Prostate gland (tissue), 2 donors: ENCODE measurements at places on chromosomes 5 and 9.

GRCh38 chr9:134224127-134224526 is 59.8 kb upstream of the RNU6ATAC start:
- H3K4me1 ChIP-seq: peaks cover 6% of the 10 kb centered on the region
- H3K27ac ChIP-seq: no peak overlapping the region
- DNase-seq: no peak
- no peak overlapping the region for H3K4me3 ChIP-seq

GRCh38 chr5:84218546-84218945 is 166.1 kb downstream of the EDIL3 start:
- H3K36me3 ChIP-seq: no peaks in the 10 kb centered on the region
- H3K4me3 ChIP-seq: no peak overlapping the region
- H3K27me3 ChIP-seq: no peaks in the 10 kb centered on the region
- no peak overlapping the region for H3K27ac ChIP-seq
- no peak for DNase-seq

GRCh38 chr5:176677209-176677939 is 30.1 kb downstream of the TSPAN17 start:
- no peaks in the 10 kb centered on the region for H3K4me1 ChIP-seq
- no peaks in the 10 kb centered on the region for H3K36me3 ChIP-seq
- H3K27me3 ChIP-seq: peaks cover 14% of the 10 kb centered on the region
- H3K27ac ChIP-seq: no peak overlapping the region

DNA sequence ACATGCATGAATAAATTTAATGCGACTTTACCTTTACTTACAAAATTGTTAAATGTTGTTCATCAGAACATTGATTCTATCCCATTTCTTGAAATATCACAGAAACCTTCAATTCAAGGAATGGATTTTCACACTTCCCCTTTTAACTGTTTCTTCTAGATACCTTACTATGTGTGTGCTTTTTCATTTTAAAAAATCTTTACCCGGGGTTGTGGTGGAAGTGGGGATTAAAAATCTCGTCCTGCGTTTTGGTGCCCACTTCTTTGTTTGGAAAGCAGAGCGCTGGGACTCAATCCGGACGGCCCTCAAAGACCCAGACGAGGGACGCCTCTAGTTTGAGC is 5.8 kb upstream of the MEF2C start:
- peak overlapping the region; percentile 73 for H3K27ac ChIP-seq
- H3K36me3 ChIP-seq: no peaks in the 10 kb centered on the region
- no peaks in the 10 kb centered on the region for H3K4me1 ChIP-seq
- DNase-seq: no peak

DNA sequence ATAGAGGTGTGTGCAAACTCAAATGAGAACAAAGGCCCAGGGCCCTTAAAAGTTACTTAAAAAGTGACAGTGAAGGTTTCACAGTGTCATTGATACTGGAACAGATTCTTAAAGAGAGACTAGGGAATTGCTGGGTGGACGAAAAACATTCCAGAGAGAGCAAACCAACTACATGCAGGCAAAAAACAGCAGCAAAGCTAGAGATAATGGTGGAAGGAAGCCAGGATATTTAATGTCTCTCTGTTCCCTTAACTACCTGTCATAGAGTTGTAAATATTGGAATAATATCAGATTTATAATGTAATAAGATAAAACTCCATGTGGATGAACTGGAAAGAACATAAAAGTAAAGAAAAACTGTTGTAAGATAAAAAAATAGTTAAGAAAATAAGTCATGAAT is 508.6 kb downstream of the TAF11L14 start:
- H3K27me3 ChIP-seq: no peaks in the 10 kb centered on the region
- H3K4me3 ChIP-seq: no peak overlapping the region
- H3K36me3 ChIP-seq: no peaks in the 10 kb centered on the region
- no peak for DNase-seq

GRCh38 chr9:91245431-91246313 is 116.0 kb downstream of the AUH start:
- no peak for DNase-seq
- no peaks in the 10 kb centered on the region for H3K4me1 ChIP-seq
- no peaks in the 10 kb centered on the region for H3K27me3 ChIP-seq
- H3K36me3 ChIP-seq: no peaks in the 10 kb centered on the region
- no peak overlapping the region for H3K27ac ChIP-seq

- no peak for DNase-seq
- H3K36me3 ChIP-seq: no peaks in the 10 kb centered on the region
- H3K27me3 ChIP-seq: no peaks in the 10 kb centered on the region
- H3K4me3 ChIP-seq: no peak overlapping the region
- H3K27ac ChIP-seq: no peak overlapping the region
- no peaks in the 10 kb centered on the region for H3K4me1 ChIP-seq
Observed at GRCh38 chr9:134877541-134877940, 3.1 kb upstream of the FCN2 start.

- H3K27ac ChIP-seq: no peak overlapping the region
- no peak for DNase-seq
- no peaks in the 10 kb centered on the region for H3K27me3 ChIP-seq
- H3K4me3 ChIP-seq: no peak overlapping the region
- H3K36me3 ChIP-seq: no peaks in the 10 kb centered on the region
Observed at GRCh38 chr5:138651058-138651766, 76.0 kb upstream of the HSPA9 start.

DNA sequence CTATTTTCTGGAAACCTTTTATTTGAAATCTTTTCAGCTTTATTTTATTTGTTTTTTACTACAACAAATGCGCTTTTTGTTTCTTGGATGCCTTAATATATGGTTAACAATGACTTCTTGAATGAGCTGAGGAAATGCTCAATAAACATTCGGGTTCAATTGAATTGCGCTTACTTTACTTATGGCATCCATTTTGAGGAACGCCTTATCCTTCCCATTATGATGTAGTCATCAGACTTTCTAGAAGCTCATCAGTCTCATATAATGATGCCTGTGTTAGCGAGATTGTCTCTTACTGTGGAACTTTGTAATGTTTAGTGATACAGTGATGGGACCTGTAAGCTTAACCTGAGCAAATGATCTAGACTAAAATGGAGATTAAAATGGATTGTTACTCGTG is 916 bp downstream of the SHLD3 start:
- H3K4me1 ChIP-seq: no peaks in the 10 kb centered on the region
- H3K36me3 ChIP-seq: no peaks in the 10 kb centered on the region
- peak overlapping the region; percentile 84 for H3K27ac ChIP-seq
- H3K27me3 ChIP-seq: no peaks in the 10 kb centered on the region
- H3K4me3 ChIP-seq: peak overlapping the region; percentile 81
- no peak for DNase-seq

GRCh38 chr5:134113902-134114875 is at the start of gene TCF7:
TCF7 (plus strand) TSS chr5:134114681; CDS start chr5:134114907, 226 bp downstream.
- H3K4me1 ChIP-seq: peaks cover 3% of the 10 kb centered on the region
- no peaks in the 10 kb centered on the region for H3K36me3 ChIP-seq
- H3K27me3 ChIP-seq: no peaks in the 10 kb centered on the region
- peak within 1 kb of the TSS; percentile 34 for H3K4me3 ChIP-seq
- peak; percentile 74 for DNase-seq
- peak within 1 kb of the TSS; percentile 39 for H3K27ac ChIP-seq

- H3K27me3 ChIP-seq: no peaks in the 10 kb centered on the region
- H3K4me1 ChIP-seq: no peaks in the 10 kb centered on the region
- H3K27ac ChIP-seq: no peak overlapping the region
- H3K4me3 ChIP-seq: no peak overlapping the region
Observed at GRCh38 chr5:56388229-56388985, 155.3 kb upstream of the ANKRD55 start.

GRCh38 chr9:27125936-27126335 is 16.9 kb downstream of the TEK start:
- H3K4me1 ChIP-seq: no peaks in the 10 kb centered on the region
- H3K27me3 ChIP-seq: no peaks in the 10 kb centered on the region
- H3K27ac ChIP-seq: no peak overlapping the region
- H3K4me3 ChIP-seq: no peak overlapping the region
